SJCRH30 (cell line): ENCODE measurements at places on chromosomes 2 and 18. TPM values are rescaled to one million over a fixed set of nuclear protein-coding genes. Genes with fewer than 3 reads are reported as not detected.

The NEU4 gene
- 6.8 and 7.5 TPM in 2 replicates for total RNA-seq

The IL1RL2 gene
- not detected in 2 replicates for total RNA-seq

The TM4SF20 gene
- not detected in 2 replicates for total RNA-seq

The SYT4 gene
- not detected in 2 replicates for total RNA-seq

The ECEL1 gene
- not detected in 2 replicates for total RNA-seq

The SERPINB12 gene
- total RNA-seq, result not detected in 2 replicates

The ASB18 gene
- 0.04 TPM in 1 of 2 replicates, not detected in the other for total RNA-seq

The ANKRD62 gene
- total RNA-seq, result not detected in 2 replicates

The ADAM23 gene
- 23.5 and 25.0 TPM in 2 replicates for total RNA-seq

The FHOD3 gene
- total RNA-seq, result 0.10 and 0.15 TPM in 2 replicates

The CELF4 gene
- total RNA-seq, result not detected in 2 replicates

The EIF2B4 gene
- 50.9 and 59.5 TPM in 2 replicates for total RNA-seq

The KIAA2012 gene
- 0.08 TPM in 1 of 2 replicates, not detected in the other for total RNA-seq

The CRYBA2 gene
- 0.15 TPM in 1 of 2 replicates, not detected in the other for total RNA-seq

The EIF2AK2 gene
- 35.4 and 46.0 TPM in 2 replicates for total RNA-seq

The LDLRAD4 gene
- total RNA-seq, result 0.26 and 0.43 TPM in 2 replicates

The SCTR gene
- not detected in 2 replicates for total RNA-seq

The ADRA2B gene
- total RNA-seq, result not detected in 2 replicates

The B3GNT7 gene
- 0.04 TPM in 1 of 2 replicates, not detected in the other for total RNA-seq

The TCF23 gene
- not detected in 2 replicates for total RNA-seq

The CAPN10 gene
- 23.1 and 27.4 TPM in 2 replicates for total RNA-seq

The NTSR2 gene
- total RNA-seq, result not detected in 2 replicates

The TBC1D8 gene
- total RNA-seq, result 8.8 TPM in 2 replicates

The MAB21L4 gene
- 0.66 and 1.0 TPM in 2 replicates for total RNA-seq

The CHMP1B gene
- 18.1 and 19.5 TPM in 2 replicates for total RNA-seq

The AFF3 gene
- total RNA-seq, result not detected in 2 replicates

The LOXL3 gene
- 16.8 and 19.0 TPM in 2 replicates for total RNA-seq

The PXDN gene
- total RNA-seq, result 312 and 322 TPM in 2 replicates

The MSTN gene
- 93.4 and 102 TPM in 2 replicates for total RNA-seq

The ITGB1BP1 gene
- total RNA-seq, result 63.0 and 68.7 TPM in 2 replicates

The RND3 gene
- total RNA-seq, result 31.7 and 43.4 TPM in 2 replicates

The POTEF gene
- total RNA-seq, result 8.6 and 11.5 TPM in 2 replicates

The VAMP8 gene
- 51.3 and 54.7 TPM in 2 replicates for total RNA-seq

The ZNF396 gene
- total RNA-seq, result 0.06 and 0.10 TPM in 2 replicates

The C1QL2 gene
- total RNA-seq, result not detected in 2 replicates
